ENCODE measurements at places on chromosomes 7 and 10.

GRCh38 chr7:24827027-24827426 lies 69.8 kb upstream of the GSDME start:
- no peak for DNase-seq

- DNase-seq: no peak
Observed at GRCh38 chr10:30882281-30882680, 149.4 kb downstream of the ZNF438 start.

DNA sequence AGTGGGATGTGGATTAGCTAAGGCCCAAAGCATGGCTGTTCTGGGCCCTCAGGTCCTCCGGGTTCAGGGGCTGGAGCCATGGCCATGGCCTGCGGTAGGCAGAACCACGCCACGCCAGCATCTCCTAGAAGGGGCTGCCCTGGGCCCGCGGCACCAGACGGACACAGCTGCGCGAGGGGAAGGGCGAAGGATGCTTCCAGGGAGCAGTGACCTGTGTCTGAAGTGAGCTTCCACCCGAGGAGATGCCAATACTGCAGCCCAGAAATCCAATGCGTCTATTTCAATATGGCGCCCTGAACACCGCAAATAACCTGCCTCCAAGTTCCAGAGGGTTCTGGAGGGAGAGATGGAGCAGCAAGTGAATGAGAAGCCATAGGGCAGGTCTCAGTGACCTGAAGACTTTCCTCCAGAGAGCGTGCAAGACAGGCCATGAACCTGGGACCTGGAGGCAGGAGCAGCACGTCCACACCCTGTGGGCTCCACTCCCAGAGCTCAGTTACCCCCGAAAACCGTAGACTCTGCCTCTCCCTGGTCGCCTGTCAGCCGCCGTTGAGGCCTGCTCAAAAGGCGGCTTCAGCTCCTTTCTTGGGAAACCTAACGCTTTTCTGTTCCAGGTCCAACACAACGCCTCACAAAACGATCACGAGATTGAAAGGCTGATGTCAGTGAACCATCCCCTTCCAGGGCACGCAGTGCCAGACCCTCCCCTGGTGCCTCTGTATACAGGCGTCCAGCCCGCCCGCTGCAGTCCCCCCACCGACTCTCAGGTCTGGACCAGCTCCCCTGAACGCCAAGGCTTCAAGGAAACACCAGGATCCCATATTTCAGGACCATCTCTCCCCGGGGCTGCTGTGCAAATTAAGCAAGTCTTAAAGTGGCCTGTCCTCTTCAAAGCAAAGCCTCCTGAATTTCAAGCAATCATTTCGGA lies 37.4 kb downstream of the AMZ1 start:
- DNase-seq: no peak

- no peak for DNase-seq
Observed at GRCh38 chr10:67969875-67970274, 85.4 kb downstream of the SIRT1 start.

GRCh38 chr10:49688920-49689319 lies 9.5 kb downstream of the C10orf53 start:
- DNase-seq: no peak

DNA sequence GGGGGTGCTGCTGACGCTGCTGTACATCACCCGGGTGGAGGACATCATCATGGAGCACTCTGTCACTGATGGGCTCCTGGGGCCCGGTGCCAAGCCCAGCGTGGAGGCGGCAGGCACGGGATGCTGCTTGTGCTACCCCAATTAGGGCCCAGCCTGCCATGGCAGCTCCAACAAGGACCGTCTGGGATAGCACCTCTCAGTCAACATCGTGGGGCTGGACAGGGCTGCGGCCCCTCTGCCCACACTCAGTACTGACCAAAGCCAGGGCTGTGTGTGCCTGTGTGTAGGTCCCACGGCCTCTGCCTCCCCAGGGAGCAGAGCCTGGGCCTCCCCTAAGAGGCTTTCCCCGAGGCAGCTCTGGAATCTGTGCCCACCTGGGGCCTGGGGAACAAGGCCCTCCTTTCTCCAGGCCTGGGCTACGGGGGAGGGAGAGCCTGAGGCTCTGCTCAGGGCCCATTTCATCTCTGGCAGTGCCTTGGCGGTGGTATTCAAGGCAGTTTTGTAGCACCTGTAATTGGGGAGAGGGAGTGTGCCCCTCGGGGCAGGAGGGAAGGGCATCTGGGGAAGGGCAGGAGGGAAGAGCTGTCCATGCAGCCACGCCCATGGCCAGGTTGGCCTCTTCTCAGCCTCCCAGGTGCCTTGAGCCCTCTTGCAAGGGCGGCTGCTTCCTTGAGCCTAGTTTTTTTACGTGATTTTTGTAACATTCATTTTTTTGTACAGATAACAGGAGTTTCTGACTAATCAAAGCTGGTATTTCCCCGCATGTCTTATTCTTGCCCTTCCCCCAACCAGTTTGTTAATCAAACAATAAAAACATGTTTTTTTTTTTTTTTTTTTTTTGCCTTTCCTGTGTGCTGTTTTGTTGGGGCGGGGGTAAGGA lies 55.8 kb downstream of the TSPAN15 start:
- DNase-seq: no peak

- no peak for DNase-seq
Observed at GRCh38 chr10:16381083-16381482, 55.7 kb upstream of the PTER start.

GRCh38 chr10:132446661-132447445 lies 49.9 kb downstream of the PWWP2B start:
- DNase-seq: no peak

GRCh38 chr7:30464231-30464671 lies 14.3 kb downstream of the NOD1 start:
- DNase-seq: no peak

DNA sequence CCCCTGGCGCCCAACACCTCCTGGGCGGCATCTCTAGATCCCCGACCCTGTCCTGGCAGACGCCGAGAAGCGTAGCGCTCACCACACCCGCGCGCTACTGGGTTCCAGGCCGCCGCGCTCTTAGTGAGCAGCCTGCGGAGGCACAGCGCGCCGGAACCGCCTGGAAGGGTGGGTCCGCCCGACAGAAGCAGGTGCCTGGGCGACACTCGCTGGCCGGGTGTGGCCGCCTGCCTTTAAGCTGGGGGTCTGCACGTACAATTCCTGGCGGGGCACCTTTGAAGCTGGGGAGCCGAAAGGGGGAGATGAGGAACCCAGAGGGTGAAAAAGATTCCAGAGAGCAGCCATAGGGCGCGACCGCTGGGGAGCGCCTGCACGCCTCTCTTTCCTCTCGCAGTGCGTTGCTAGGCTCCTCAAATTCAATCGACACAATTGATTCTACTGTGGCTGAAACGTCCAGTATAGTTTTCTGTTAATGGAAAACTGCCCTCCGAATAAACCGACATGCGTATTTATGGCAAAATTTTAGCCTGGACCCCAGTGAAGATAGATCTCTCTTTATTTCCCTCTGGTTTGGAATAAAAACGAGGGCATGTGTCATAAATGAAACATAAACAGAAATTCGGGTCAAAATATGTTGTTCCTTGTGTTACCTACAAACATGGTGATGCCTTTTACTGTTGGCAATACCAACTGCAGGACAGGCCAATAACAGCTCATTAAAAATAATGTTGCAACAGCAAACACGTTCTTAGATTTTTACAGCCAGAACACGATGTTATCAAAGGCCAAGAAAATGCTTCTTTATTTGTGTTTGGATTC lies 4.6 kb downstream of the HMX3 start:
- no peak for DNase-seq

GRCh38 chr7:96822824-96823223 lies 113.2 kb upstream of the SEM1 start:
- no peak for DNase-seq

DNA sequence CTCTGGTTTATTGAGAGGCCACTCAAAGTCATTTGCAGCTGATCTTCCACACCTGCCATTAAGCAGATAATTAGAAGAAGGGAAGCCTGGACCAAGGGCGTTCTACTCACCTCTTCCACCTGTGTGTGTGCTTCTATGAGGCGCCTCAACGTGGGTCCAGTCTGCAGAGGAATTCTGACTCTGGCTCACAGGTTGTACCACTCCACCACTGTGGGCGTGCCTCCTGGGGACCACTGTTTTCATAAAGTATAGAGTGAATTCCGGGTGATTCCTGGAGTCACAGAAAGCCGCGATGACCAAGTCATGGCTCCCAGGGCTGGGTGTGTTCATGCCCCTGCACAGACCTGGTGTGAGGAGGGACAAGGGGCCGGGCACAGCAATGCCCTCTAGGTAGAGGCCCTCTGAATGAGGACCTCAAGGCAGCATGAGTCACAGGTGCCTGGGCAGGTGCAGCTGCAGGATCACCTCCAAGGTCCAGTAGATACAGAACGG lies 408.3 kb upstream of the MGMT start:
- DNase-seq: no peak

DNA sequence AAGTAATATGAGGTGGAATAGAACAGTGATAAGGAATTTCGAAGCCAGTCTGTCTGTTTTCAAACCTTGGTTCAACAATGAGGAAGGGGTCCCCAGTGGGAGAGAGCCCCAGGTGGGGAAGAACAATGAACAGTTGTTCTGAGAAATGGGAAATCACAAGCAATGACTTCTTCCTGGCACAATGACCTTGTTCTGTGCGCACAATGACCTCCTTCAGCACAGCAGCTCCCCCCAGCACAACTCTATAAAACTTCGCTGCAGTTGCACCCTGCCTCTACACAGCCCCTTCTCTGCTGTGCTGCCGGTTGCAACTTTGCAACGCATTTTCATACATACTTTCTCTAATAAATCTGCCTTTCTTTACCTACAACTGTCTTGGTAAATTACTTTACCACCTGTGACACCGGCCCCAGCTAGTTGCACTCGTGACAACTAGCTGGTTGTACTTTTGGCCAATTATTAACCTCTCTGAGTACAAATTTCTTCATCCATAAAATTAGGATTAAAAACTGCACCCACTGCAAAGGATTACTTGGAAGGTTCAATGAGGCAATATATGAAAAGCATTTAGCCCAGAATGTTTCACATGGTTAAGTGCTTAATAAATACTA lies 40.5 kb downstream of the ASB4 start:
- DNase-seq: no peak

GRCh38 chr10:118922972-118923371 lies 106.5 kb upstream of the NANOS1 start:
- DNase-seq: no peak

Data from esophagus squamous epithelium (tissue), 5 donors.